ENCODE measurements at places on chromosomes 2 and 18.

- H3K4me1 ChIP-seq: no peaks in the 10 kb centered on the region
- no peak overlapping the region for H3K27ac ChIP-seq
- no peak for DNase-seq
- no peaks in the 10 kb centered on the region for H3K36me3 ChIP-seq
These were observed 27.9 kb downstream of the C2orf49 start for GRCh38 chr2:105365206-105365605.

GRCh38 chr2:133755480-133756300 is 187.4 kb upstream of the NCKAP5 start:
- DNase-seq: no peak
- H3K27ac ChIP-seq: no peak overlapping the region
- H3K4me3 ChIP-seq: no peak overlapping the region

DNA sequence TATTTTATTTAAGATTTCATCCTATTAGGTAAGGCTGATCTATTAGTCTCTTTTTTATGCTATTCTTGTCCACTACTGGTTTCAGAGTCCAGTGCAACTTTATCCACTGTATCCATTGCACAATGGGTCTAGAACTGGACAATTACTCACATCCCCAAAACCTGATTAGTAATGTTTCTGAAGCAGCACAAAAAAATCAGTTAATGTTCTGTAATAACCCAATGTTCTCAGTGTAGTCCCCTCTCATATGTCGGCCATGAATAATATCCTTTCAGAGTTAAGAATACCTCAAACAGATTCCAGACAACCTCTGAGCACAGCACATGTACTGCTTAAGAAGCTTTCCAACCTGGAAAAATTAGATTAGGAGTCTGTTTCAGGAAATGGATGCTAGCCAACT is 29.7 kb downstream of the MGAT4A start:
- H3K36me3 ChIP-seq: no peaks in the 10 kb centered on the region
- peaks cover 3% of the 10 kb centered on the region for H3K4me1 ChIP-seq
- no peak overlapping the region for H3K4me3 ChIP-seq

DNA sequence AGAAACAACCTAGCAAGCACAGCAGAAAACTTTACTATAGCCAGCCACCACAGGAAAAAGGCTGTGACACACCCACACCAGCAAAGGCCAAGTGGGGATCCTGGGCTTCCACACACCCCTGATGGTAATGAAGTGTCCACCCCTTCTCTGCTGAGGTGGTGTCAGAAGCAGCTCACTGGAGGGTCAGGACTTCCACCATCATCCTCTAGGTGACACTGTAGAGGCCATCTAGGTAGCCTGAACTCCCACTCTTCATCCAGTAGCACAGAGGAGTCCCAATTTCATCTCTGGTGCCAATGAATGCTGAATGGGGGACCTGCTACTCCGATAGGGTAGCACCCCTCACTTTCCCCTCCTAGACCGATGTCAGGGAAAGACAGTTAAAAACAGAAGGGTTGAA is 1544.4 kb downstream of the LRP1B start:
- H3K4me3 ChIP-seq: no peak overlapping the region
- H3K36me3 ChIP-seq: no peaks in the 10 kb centered on the region
- H3K27ac ChIP-seq: no peak overlapping the region
- no peak for DNase-seq
- no peaks in the 10 kb centered on the region for H3K27me3 ChIP-seq

- no peak overlapping the region for H3K4me3 ChIP-seq
- H3K27me3 ChIP-seq: no peaks in the 10 kb centered on the region
- no peak overlapping the region for H3K27ac ChIP-seq
- H3K36me3 ChIP-seq: no peaks in the 10 kb centered on the region
- no peak for DNase-seq
- no peaks in the 10 kb centered on the region for H3K4me1 ChIP-seq
These were observed 315.5 kb downstream of the RPRM start for GRCh38 chr2:153163055-153163454.

- DNase-seq: peak; percentile 20
- H3K4me1 ChIP-seq: peaks cover 4% of the 10 kb centered on the region
- H3K27me3 ChIP-seq: no peaks in the 10 kb centered on the region
- peak overlapping the region; percentile 50 for H3K4me3 ChIP-seq
These were observed 1.2 kb upstream of the BCL11A start for GRCh38 chr2:60554646-60555065.

All from ovary (tissue), 10 donors.